ENCODE measurements at places on chromosomes 2 and 18.
A peak's percentile ranks its signal among the peaks of the same experiment; 100 is the strongest.

GRCh38 chr18:45626330-45627203, 11.3 kb downstream of the SLC14A2 start:
- H3K36me3 ChIP-seq = no peaks in the 10 kb centered on the region
- no peaks in the 10 kb centered on the region for H3K27me3 ChIP-seq
- no peaks in the 10 kb centered on the region for H3K4me1 ChIP-seq

- no peaks in the 10 kb centered on the region for H3K27me3 ChIP-seq
- no peak overlapping the region for H3K4me3 ChIP-seq
- no peak for DNase-seq
- H3K36me3 ChIP-seq = no peaks in the 10 kb centered on the region
Observed at GRCh38 chr2:14524803-14525080, 107.8 kb upstream of the LRATD1 start.

DNA sequence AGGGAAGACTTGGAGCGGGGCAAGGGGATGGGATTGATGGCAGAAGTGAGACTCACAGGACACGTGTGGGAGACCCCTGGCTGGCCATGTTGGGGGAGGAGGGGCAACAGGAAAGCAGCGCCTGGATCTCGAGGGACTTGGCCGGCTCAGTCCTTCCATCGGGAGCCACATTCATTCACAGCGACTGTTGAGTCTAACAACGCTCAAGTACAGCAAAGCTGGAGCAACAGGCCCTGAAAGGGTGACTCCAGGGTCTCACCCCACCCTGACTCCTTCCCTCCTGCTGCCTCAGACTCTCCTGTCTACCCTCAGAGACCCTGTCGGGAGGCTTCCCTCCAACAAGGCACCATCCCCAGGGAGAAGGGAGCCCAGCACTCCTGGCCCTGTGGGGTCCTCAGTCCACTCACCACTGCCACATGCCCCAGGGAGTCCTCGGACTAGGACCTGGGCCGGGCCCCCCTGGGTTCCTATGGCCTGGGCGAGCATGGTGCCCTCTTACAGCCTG, 14.8 kb upstream of the ALPI start:
- no peaks in the 10 kb centered on the region for H3K27me3 ChIP-seq
- H3K27ac ChIP-seq = no peak overlapping the region
- DNase-seq = no peak
- no peak overlapping the region for H3K4me3 ChIP-seq
- H3K4me1 ChIP-seq = peaks cover 6% of the 10 kb centered on the region

- H3K36me3 ChIP-seq = no peaks in the 10 kb centered on the region
- no peaks in the 10 kb centered on the region for H3K4me1 ChIP-seq
- no peak for DNase-seq
Observed at GRCh38 chr2:216915557-216916150, 55.8 kb upstream of the TNP1 start.

- no peaks in the 10 kb centered on the region for H3K27me3 ChIP-seq
- DNase-seq = no peak
- H3K36me3 ChIP-seq = no peaks in the 10 kb centered on the region
- H3K4me1 ChIP-seq = no peaks in the 10 kb centered on the region
- H3K27ac ChIP-seq = no peak overlapping the region
Observed at GRCh38 chr2:14492920-14493503, 139.5 kb upstream of the LRATD1 start.

DNA sequence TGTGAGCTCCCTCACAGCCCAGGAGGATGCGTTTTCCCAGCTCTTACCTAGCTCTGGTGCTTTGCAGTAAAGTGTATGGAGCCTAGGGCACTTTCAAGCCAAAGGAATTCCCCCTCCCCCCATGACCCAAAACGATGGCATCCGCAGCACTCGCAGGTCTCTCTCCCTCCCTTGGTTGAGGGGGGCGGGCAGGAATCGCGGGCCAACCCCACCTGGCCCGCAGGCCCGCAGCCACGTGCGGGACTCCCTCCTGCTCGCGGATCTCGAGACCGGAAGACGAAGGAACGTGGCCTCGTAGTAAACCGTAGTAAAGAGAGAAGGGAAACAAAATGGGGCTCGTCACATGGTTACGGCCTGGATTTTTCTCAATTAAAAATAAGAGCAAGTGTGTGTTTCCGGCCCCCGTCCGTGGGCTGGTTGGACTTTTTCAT, 8.5 kb downstream of the IRS1 start:
- no peaks in the 10 kb centered on the region for H3K36me3 ChIP-seq
- H3K27ac ChIP-seq = peak overlapping the region; percentile 91
- no peaks in the 10 kb centered on the region for H3K27me3 ChIP-seq
- H3K4me1 ChIP-seq = peaks cover 50% of the 10 kb centered on the region
- DNase-seq = peak; percentile 70

DNA sequence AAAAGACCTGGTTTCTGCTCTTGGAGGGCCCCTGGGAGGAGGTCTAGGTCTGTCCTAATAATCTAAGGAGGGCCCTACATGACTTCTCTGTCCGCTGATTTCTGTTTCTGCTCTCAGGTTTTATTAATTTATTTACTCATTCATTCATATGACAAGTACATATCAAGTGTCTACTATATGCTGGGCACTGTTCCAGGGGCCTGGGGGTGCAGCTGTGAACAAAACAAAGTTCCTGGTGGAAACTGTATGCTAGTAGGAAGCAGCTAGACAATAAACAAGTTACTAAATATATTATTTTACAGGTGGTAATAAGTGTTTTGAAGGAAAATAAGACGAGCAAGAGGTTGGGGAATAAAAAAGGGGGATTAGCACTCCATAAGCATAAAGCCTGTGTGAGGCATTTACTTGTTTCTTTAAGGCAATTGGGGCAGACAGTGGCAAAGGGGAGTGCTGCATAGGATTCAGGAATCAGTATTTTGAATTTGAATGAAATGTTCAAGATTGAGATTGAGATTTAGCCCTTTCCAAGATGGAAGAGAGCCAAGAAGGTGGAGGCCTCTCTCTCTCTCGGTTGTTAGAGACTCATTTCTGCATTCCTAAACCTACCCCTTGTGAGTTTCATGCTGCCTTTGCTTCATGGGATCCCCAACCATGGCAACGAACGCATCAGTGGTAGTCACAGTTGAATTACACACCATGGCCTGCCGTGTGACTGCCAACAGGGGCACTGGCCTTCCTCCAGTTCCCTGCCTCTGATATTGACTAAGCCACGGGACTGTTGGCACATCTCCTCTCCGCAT, 28.3 kb downstream of the DRC1 start:
- no peaks in the 10 kb centered on the region for H3K27me3 ChIP-seq
- no peaks in the 10 kb centered on the region for H3K36me3 ChIP-seq
- H3K27ac ChIP-seq = no peak overlapping the region
- peak; percentile 10 for DNase-seq
- no peaks in the 10 kb centered on the region for H3K4me1 ChIP-seq
- no peak overlapping the region for H3K4me3 ChIP-seq

- H3K36me3 ChIP-seq = no peaks in the 10 kb centered on the region
- H3K4me1 ChIP-seq = no peaks in the 10 kb centered on the region
- H3K27ac ChIP-seq = no peak overlapping the region
- H3K4me3 ChIP-seq = no peak overlapping the region
Observed at GRCh38 chr2:185255566-185255965, 483.0 kb upstream of the FSIP2 start.

GRCh38 chr2:177715771-177716170, 323.2 kb downstream of the AGPS start:
- no peaks in the 10 kb centered on the region for H3K4me1 ChIP-seq
- no peaks in the 10 kb centered on the region for H3K27me3 ChIP-seq

DNA sequence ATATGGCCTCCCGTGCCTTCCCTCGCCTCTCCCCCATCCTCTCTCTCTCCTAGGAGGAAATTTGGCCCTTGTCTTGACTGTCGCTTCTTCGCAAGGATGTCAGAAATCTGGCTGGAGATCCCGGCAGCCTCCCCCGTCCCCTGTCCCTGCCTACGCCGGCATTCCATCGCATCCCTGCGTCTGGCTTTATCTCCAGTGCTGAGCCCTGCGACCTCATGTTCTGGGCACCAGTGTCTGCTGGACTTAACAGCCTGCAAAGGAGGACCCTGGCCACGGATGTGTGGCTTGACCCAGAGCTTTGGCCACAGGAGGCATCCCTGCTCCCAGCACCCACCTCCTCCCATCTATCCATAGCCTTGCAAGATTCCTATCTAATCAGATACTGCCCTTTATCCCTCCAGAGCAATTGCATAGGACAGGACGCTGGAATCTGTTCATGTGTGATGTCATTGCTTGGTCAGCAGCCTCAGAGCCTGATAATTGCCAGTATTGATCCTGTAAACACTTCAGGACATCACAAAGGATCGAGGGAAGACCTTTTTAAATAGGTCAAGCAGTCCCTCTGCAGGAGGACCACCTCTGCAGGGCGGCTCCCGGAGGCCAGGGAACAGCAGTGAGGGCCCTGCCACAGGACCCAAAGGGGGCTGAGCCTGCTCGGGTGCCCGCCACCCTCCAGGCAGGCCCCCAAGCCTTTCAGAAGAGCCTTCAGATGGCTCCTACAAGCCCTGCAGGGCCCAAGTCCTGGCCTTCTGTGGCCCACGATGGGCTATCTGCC, 168.2 kb downstream of the TWIST2 start:
- no peaks in the 10 kb centered on the region for H3K36me3 ChIP-seq
- H3K27ac ChIP-seq = no peak overlapping the region
- no peaks in the 10 kb centered on the region for H3K4me1 ChIP-seq
- no peak overlapping the region for H3K4me3 ChIP-seq
- no peaks in the 10 kb centered on the region for H3K27me3 ChIP-seq
- DNase-seq = no peak

DNA sequence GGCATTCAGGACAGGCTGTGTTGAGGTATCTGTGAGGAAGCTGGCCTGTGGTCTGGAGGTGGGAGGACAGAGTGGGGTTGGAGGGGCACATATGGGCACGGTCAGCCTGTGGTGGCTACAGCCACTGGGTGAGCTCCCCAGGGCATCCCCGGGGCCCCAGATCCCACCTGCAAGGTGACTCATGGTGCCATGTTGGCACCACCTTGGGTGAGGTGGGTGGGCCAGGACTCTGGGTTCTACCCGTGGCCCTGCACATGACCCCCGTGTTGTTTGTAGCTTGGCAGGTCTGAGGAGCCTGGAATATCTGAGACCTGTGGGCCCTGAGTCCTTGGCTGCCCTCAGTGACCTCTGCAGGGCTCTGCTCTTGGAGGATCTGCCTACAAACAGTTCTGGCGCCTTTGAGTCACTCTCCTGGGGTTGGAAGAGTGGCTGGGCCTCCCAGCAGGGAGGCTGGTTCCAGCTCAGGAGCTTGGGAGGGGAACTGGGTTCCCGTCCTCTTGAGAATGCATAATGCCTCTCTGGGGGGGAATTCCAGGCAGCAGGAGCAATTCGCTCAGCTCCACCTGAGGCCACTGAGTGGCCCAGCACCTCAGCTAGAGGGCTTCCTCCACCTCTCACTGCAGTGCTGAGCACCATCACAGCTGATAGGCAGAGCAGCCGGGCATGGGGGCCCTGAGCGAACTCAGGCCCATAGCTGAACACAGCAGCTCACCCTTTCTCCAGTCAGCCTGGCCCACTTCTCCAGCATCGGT, 105.1 kb downstream of the DYSF start:
- no peaks in the 10 kb centered on the region for H3K27me3 ChIP-seq
- H3K36me3 ChIP-seq = no peaks in the 10 kb centered on the region
- no peaks in the 10 kb centered on the region for H3K4me1 ChIP-seq
- no peak overlapping the region for H3K4me3 ChIP-seq

GRCh38 chr2:225013425-225014365, 28.6 kb downstream of the DOCK10 start:
- no peak overlapping the region for H3K27ac ChIP-seq
- DNase-seq = no peak
- H3K36me3 ChIP-seq = no peaks in the 10 kb centered on the region
- H3K4me1 ChIP-seq = peaks cover 7% of the 10 kb centered on the region

DNA sequence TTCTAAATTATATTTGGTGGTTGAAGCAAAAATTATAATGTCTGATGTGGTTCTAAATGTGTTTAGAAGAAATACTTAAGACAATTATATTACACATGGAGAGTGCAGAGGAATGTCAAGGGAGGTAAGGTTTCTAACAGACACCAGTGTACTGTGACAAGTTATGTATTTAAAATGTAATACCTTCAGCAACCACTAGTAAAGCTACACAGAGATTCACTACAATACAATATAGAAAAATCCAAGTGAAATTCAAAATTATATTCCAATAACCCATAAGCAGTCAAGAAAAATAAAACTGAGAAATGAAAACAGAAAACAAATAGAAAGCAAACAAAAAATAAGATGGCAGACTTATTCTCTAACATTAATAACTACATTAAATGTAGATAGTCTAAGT, 249.5 kb upstream of the KLHL14 start:
- H3K4me3 ChIP-seq = no peak overlapping the region
- H3K27me3 ChIP-seq = no peaks in the 10 kb centered on the region
- DNase-seq = no peak
- H3K4me1 ChIP-seq = no peaks in the 10 kb centered on the region

GRCh38 chr18:68724021-68724420, 9.1 kb upstream of the TMX3 start:
- no peak for DNase-seq
- no peaks in the 10 kb centered on the region for H3K36me3 ChIP-seq
- H3K4me1 ChIP-seq = no peaks in the 10 kb centered on the region

- H3K36me3 ChIP-seq = no peaks in the 10 kb centered on the region
- no peak for DNase-seq
- no peaks in the 10 kb centered on the region for H3K27me3 ChIP-seq
- H3K27ac ChIP-seq = no peak overlapping the region
- no peak overlapping the region for H3K4me3 ChIP-seq
- H3K4me1 ChIP-seq = no peaks in the 10 kb centered on the region
Observed at GRCh38 chr2:32249731-32250236, 14.9 kb downstream of the NLRC4 start.

DNA sequence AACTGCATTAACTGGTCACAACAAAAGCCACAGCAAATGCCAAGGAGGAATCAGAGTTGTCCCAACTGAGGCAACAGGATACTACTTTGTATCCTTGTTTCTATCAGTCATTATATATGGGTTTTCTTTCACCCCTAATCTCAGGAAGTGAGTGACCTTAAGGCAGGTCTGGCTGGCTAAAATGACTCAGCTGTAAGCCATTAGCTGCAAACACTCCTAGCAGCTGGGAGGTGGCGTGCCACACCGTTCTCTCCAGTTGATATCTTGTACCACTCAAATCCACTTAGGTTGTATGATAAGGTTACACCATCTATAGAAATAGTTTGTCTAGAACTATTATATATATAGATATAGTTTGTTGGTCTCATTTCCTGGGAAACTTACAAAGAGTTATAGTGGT, 171.1 kb upstream of the MC4R start:
- no peak overlapping the region for H3K4me3 ChIP-seq
- no peak for DNase-seq
- H3K27ac ChIP-seq = no peak overlapping the region

- H3K27ac ChIP-seq = no peak overlapping the region
- H3K27me3 ChIP-seq = no peaks in the 10 kb centered on the region
- no peak for DNase-seq
- H3K4me3 ChIP-seq = no peak overlapping the region
- H3K4me1 ChIP-seq = no peaks in the 10 kb centered on the region
- no peaks in the 10 kb centered on the region for H3K36me3 ChIP-seq
Observed at GRCh38 chr2:45953376-45954027, 302.0 kb downstream of the PRKCE start.

- H3K4me1 ChIP-seq = peaks cover 27% of the 10 kb centered on the region
- H3K4me3 ChIP-seq = no peak overlapping the region
- peak; percentile 15 for DNase-seq
- H3K36me3 ChIP-seq = no peaks in the 10 kb centered on the region
Observed at GRCh38 chr2:46803911-46804670, 111.5 kb downstream of the MCFD2 start.
